ENCODE measurements at places on chromosomes 6 and 20.

- DNase-seq = no peak
Observed at GRCh38 chr6:32058511-32058963, 20.3 kb downstream of the CYP21A2 start.

GRCh38 chr20:33871362-33871761 lies 60.2 kb downstream of the CHMP4B start:
- DNase-seq = no peak

DNA sequence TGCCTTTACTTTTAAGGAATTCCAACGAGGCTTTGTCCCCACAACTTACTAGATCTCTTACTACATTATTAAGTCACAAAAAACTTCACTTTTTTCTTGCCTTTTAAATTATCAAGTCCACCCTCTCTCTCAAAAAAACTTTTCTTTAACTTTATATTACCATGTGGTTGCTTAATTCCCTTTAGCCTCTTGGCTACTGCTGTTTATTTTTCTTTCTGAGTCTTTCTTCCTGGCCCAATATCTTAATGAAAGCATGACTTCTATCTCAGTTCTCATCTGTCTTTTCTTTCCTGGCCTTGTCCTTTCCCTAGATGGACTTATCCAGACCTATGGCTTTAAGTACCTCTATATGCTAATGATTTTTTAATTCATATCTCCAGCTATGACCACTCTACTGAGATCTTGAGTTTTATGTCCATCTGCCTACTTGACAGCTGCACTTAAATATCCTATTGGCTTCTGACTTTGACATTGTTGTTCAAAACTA lies 710.5 kb downstream of the RFPL4B start:
- DNase-seq = no peak

DNA sequence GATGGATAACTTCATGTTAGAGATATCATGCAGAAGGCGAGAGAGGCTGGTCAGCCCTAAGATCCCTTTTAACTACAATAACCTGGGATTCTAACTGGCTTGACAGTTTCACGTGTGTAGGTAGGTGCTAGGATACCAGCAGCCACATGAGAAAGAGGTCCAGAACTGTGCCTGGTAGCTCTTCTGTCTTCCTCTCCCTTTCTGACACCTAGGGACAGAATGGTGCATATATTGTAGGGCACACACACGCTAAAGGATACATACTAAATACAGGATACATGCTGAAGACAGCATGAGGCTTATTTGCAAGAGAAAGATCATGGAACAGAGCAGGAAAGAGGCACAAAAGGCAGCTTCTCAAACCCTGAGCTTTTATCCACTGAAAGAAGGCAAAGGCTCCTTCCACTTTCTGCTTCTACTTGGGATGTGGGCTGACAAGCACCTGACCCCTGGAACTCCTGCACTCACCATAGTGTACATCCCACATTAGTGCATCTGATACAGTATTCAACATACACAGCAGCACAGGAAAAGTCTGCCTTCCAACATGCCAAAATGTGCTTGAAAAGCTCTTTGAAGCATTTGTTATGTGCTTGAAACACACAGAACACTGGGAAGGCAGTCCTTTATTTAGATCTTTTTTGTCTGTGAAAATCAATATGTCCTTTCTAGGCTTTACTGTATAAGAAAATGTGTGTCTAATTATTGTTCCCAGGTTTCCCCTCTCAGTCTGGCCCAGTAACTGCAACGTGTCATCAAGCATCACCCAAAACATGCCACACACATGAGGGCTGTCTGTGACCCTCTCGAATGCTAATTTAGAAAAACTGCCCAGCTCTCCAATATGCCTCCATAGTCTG lies 3.2 kb downstream of the SLC22A23 start:
- no peak for DNase-seq

DNA sequence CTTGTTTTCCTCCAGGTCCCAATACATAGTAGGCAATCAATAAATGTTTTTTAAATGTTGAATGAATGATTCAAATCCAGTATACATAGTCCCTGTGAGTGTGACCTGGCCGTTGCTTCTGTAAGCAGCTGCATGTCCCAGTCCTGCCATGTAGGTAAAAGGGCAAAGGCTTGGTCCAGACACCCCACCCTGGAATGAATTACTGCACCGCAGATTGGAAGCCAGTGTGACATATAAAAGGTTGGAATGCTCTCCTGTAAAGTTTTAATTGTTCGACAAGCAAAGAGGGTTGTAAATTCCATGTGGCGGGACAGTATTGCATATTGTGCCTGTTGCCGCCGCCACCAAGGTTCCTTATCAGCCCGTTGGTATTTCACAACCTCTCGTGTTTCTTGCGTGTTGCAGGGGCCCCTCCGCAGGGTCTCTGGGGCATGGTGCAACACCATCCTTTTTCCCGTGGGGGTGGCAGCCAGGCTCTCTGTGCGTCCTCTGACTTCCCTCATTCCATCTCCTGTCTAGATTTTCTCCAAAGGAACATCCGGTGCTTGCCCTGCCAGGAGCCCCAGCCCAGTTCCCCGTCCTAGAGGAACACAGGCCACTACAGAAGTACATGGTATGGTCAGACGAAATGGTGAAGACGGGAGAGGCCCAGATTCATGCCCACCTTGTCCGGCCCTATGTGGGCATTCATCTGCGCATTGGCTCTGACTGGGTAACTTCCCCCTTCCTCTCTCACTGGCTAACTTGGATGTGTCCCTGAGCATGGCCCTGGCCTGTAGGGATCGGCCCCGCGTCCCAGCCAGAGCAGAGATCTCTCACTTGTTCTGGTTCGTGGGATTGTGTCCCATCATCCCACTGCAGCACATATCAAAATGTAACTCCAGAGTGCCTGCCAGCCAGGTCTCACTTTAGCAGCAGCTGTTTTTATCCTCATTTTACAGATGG lies 20.3 kb downstream of the POFUT1 start:
- DNase-seq = no peak

DNA sequence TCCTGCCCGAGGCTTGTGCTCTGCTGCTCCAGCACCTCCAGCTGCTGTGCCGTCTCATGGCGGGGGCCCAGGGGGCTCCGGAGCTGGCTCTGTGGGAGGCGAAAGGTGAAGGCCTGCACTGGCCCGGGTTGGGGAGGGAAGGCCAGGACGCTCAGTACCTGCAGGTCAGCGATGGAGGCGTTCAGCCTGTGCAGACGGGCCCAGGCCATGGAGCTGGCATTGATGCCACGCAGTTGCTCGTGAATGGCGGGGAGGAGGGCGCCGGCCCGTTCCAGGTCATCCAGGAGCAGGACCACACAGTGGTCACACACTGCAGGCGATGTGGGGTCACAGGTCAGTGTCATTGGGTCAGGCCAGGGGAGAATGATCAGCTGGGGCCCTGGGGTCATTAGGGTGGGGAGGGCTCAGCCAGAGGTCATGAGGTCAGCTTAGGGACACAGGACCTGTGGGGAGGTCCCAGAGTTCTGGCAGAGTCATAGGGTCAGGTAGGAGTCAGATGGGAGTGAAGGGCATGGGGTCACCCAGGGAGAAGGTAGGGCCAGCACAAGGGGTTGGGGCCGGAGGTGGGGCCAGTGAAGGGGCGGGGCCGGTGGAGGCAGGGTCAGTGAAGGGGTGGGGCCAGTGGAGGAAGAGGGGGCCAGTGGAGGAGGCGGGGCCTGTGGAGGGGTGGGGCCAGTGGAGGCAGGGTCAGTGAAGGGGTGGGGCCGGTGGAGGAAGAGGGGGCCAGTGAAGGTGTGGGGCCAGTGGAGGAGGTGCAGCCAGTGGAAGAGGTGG lies 18.0 kb downstream of the ADRM1 start:
- DNase-seq = no peak

- DNase-seq = no peak
Observed at GRCh38 chr20:17520583-17520982, 10.6 kb downstream of the BFSP1 start.

DNA sequence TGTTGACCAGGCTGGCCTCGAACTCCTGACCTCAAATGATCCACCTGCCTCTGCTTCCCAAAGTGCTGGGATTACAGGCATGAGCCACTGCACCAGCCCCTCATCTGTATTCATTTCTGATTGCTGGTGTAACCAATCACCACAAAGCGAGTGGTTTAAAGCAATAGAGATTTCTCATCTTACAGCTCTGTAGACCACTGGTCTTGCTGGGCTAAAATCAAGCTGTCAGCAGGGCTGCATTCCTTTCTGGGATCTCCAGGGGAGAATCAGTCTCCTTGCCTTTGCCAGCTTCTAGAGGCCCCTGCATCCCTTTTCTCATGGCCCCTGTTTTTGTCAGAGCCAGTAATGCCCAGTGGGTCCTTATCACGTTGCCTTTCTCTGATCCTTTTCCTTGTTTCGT lies 49.9 kb upstream of the PMEPA1 start:
- no peak for DNase-seq

All from stimulated activated CD8-positive, alpha-beta memory T cell treated with anti-CD3 and anti-CD28 coated beads, Interleukin-4, amount 100 ng/mL, for 4 hours (primary cell).